ENCODE measurements at places on chromosomes 4 and X. TPM values are rescaled to one million over a fixed set of nuclear protein-coding genes. Genes with fewer than 3 reads are reported as not detected.

Gene HSD17B13
- 0.06 TPM for total RNA-seq

Gene CCNB3
- total RNA-seq, result 0.52 TPM

Gene LANCL3
- total RNA-seq, result not detected

Gene CLCN3
- total RNA-seq, result 18.8 TPM

Gene HGFAC
- total RNA-seq, result 0.18 TPM

Gene FHIP1A
- 0.17 TPM for total RNA-seq

Gene TRAM1L1
- 0.32 TPM for total RNA-seq

Gene VCX2
- total RNA-seq, result not detected

Gene TCEAL5
- not detected for total RNA-seq

Gene IL21
- not detected for total RNA-seq

Gene H2BW2
- total RNA-seq, result not detected

Gene FGFR3
- total RNA-seq, result 2.2 TPM

Gene P2RY10
- total RNA-seq, result not detected

Gene COL4A6
- 15.5 TPM for total RNA-seq

Gene AMOT
- not detected for total RNA-seq

Gene CT45A5
- total RNA-seq, result 0.26 TPM
